Type B pancreatic cell (in vitro differentiated cells): ENCODE measurements at places on chromosomes 4 and X.

DNA sequence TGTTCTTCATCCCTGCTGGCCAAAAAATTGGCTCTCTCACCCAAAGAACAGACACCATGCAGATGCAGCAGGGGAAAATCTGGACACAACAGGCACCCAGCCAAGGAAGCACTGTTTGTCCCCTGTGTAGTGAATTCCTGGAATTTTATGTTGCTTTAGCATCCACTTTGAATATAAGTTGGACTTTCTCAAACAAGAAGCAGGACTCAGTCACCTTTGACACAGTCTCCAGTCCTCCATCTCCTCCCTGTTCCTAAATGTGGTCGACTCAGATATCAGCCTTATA lies 11.8 kb downstream of the ZNF182 start:
- DNase-seq, result no peak
- H3K4me3 ChIP-seq, result no peak overlapping the region
- no peaks in the 10 kb centered on the region for H3K4me1 ChIP-seq
- no peak overlapping the region for H3K27ac ChIP-seq
- no peaks in the 10 kb centered on the region for H3K27me3 ChIP-seq
- H3K36me3 ChIP-seq, result peaks cover 34% of the 10 kb centered on the region

- H3K27me3 ChIP-seq, result peaks cover 4% of the 10 kb centered on the region
- DNase-seq, result no peak
- no peak overlapping the region for H3K27ac ChIP-seq
- H3K36me3 ChIP-seq, result no peaks in the 10 kb centered on the region
Observed at GRCh38 chr4:184261246-184261645, 43.6 kb upstream of the ENPP6 start.

GRCh38 chrX:12582649-12583048 lies 208.6 kb upstream of the PRPS2 start:
- no peak overlapping the region for H3K27ac ChIP-seq
- H3K4me3 ChIP-seq, result no peak overlapping the region
- no peak for DNase-seq
- no peaks in the 10 kb centered on the region for H3K27me3 ChIP-seq
- H3K4me1 ChIP-seq, result no peaks in the 10 kb centered on the region
- no peaks in the 10 kb centered on the region for H3K36me3 ChIP-seq

DNA sequence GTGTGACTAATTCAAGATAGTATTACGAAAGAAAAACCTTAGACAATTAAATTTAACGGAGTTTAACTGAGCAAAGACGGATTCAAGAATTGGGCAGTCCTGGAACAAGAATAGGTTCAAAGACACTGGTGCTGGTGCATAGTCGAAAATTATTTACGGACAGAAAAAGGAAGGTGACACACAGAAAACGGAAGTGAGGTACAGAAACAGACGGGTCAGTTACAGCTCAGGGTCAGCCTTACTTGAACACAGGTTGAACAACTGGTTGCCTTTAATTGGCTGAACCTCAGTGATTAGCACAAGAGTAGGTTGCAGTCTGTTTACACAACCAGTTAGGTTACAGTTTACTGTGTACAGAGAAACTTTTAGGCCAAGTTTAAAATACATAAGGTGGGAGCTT lies 31.5 kb downstream of the KLHL8 start:
- H3K27me3 ChIP-seq, result no peaks in the 10 kb centered on the region
- DNase-seq, result no peak
- H3K4me1 ChIP-seq, result peaks cover 5% of the 10 kb centered on the region
- H3K27ac ChIP-seq, result no peak overlapping the region

DNA sequence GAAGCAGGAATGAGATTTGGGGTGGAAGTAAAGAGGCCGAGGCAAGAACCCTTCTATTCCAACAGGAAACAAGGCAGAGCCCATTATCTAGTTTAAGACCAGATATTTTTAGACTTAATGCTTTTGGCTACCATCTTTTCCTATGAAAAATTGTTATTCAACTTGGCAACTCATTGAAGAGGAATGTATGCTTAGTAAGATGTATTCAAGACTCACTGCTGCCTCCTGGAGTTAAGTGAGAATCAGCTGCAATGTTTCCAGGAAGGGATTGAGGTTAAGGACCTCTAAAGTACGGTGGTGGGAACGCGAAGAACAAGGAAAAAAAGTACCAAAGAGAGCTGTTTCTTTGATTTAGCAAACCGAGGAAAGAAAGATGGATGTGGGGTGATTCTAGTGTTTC lies 89.1 kb downstream of the RAPGEF2 start:
- H3K27ac ChIP-seq, result no peak overlapping the region
- no peaks in the 10 kb centered on the region for H3K27me3 ChIP-seq
- no peak overlapping the region for H3K4me3 ChIP-seq

DNA sequence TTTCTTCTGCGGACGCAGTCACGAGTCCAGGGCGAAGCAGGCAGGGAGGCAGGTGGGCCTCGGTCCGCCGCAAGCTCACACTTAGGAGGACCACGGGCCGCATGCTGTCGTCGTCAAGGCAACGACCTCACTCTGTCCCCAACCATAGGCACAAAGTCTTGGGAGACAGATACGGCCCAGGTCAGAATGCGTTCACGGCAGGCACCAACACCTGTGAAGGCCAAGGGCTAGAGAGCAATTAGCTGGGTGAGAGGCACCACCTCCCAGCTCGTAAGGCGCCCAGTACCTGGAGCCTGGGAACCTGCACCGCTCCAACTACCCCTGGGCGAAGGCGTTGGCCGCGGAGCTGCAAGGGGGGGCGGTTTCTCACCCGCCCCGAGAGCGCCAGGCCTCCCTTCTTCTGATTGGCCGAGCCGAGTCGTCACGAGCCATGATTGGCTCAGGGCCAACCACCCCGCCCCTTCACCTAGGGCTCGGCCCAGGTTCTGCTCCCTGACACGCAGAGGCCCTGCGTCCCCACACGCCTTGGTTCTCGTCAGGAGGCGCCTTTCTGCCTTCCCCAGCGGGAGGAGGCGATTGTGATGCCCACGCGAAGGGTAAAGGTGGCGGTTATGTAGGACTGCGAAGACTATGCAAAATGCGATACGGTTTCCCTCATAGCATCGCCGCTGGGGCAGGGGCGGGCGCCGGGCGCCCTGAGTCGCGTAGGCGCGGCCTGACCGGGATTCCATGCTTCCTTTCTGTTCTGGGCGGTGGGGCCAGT lies at the start of gene CDKL2:
CDKL2 (minus strand) TSS at position 355 of the 763 bp plus-strand sequence. CDS start 4,540 bp downstream, outside the sequence.
- H3K4me3 ChIP-seq, result peak within 1 kb of the TSS; percentile 95
- peak; percentile 91 for DNase-seq
- no peaks in the 10 kb centered on the region for H3K27me3 ChIP-seq

DNA sequence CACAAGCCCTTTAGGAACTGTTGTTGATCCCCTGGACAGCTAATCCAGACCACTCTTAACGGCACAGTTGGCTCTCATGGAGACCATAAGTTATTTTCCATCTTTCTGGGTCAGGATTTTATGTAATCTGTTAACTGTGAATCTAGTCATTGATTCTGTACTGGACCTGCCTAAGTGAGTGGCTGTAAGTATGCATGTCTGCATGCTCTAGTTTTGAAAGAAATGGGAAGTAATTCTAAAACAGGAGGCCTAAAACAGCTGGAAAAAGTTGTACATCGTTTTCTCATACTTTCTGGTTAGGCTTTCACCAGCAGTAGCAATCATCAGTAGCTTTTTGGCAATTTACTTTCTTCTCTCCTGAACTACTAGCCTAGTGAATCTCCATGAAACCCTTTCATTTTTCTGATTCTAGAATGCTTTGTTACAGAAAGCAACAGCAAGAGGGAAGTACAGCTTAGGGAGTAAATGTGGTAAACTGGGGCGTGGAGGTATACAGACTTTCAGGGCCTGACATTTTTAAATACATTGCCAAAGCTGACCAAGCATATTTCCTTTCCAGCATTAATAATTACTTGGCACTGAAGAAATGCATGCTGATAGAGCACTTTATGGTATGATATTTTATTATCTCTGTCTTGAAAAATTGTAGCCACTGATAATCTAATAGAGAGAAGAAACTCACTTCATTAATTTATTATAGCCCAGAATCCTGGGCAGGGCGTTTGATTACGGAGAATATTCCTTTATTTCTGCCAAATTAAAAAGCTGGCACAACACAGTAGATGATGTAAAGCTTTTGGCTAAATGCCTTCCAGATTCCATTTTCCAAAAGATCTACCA lies 202.7 kb downstream of the BANK1 start:
- DNase-seq, result no peak
- H3K4me3 ChIP-seq, result no peak overlapping the region
- no peaks in the 10 kb centered on the region for H3K36me3 ChIP-seq
- no peaks in the 10 kb centered on the region for H3K27me3 ChIP-seq
- peaks cover 5% of the 10 kb centered on the region for H3K4me1 ChIP-seq

GRCh38 chrX:87517571-87518141 lies at the start of gene KLHL4:
KLHL4 (plus strand) TSS chrX:87517802; CDS start chrX:87517894, 92 bp downstream.
- H3K36me3 ChIP-seq, result no peaks in the 10 kb centered on the region
- H3K4me1 ChIP-seq, result peaks cover 17% of the 10 kb centered on the region
- peak within 1 kb of the TSS; percentile 76 for H3K27ac ChIP-seq

- no peak overlapping the region for H3K4me3 ChIP-seq
- DNase-seq, result no peak
- no peaks in the 10 kb centered on the region for H3K4me1 ChIP-seq
Observed at GRCh38 chrX:45472968-45473367, 272.3 kb upstream of the DIPK2B start.

DNA sequence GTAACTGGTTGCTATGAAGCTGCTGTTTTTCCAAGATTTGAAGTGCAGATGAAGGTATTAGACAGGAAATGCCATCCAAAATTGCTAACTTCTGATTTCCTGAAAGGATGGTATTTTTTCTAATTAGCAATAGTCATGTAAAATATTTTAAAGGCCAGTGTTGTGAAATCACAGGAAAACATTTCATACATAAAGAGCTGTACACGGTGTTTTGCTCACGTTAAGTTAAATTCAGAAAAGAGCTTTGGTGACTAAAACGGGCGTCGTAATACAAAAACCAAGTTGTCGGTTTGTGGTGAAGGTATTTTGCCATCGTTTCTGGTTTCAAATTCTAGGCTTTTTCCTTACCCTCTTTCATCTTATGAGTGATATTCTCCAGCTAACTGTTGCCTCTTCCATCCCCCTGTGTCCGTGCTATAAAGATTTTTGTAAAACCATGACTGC lies 39.8 kb downstream of the AFF1 start:
- H3K27me3 ChIP-seq, result no peaks in the 10 kb centered on the region
- peaks cover 38% of the 10 kb centered on the region for H3K4me1 ChIP-seq
- H3K4me3 ChIP-seq, result no peak overlapping the region
- H3K27ac ChIP-seq, result no peak overlapping the region

GRCh38 chrX:121165930-121166359 lies 118.5 kb downstream of the GLUD2 start:
- no peak overlapping the region for H3K27ac ChIP-seq
- no peaks in the 10 kb centered on the region for H3K4me1 ChIP-seq
- H3K36me3 ChIP-seq, result no peaks in the 10 kb centered on the region
- H3K27me3 ChIP-seq, result no peaks in the 10 kb centered on the region
- no peak for DNase-seq
- no peak overlapping the region for H3K4me3 ChIP-seq

DNA sequence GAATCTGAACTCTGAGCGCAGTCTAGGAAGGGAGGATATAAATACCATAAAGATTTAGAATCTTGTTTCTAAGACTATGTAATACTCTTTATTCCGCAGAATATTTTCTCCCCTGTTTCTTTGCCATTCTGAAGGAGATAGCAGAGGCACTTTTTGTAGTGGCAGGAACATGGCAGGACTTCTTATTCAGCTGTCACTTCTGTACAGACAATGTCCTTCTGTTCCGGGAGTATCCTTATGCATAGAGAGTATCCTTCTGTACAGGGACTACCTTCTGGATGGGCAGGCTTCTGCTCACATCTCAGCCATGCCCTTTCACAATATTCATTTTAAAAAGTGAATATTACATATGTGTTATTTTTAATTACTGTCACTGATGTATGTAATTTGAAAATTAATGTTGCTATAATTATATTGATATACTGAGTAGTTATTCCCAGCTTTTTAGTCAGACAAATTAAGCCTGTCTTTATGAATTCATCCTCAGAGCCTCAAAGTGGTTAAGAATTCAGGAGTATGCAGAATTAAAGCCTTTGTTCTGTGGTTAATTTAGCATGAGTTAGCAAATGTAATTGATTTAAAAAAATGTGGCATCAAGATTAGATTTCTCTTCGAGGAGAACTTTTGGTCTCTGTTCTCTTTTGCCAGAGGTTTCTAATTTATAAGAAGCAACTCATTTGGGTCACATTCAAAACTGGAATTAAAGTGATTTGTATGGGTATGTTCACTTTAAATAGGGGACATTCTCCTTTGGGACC lies 174.4 kb downstream of the FHIP1A start:
- no peaks in the 10 kb centered on the region for H3K27me3 ChIP-seq
- H3K36me3 ChIP-seq, result peaks cover 5% of the 10 kb centered on the region
- DNase-seq, result no peak
- H3K4me3 ChIP-seq, result no peak overlapping the region
- H3K4me1 ChIP-seq, result peaks cover 12% of the 10 kb centered on the region

DNA sequence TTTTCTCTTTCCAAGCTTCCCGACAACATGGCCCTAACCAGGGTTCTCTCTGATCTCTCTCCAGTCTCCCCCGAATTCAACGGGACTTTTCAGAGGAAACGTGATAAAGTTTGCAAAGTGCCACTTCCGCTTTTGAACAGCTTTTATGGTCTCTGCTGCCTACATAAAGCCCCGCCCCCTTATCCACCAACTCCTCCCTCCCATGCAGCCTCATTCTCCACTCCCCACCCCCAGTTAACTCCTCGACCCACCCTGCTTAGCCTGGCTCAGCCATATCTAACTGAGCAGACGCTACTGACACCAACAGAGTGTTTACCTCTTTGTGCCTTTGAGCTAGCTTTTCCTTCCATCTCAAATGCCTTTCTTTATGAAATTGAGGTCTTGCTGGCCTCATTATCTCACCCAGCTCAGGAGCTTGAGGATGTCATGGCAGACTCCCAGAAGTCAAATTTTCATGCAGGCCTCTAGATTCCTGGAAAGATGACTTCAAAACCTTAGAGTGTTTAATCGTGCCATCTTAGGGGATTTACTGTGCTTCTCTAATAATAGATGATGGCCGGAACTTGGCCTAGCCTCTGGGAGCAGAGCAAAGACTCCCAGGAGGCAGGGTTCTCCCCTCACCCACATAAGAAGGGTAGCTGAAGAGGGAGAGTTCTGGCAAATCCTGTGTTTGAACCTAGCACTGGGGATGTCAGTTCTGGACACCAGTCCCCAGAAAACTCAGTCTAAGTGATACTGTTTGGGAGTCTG lies 606.0 kb downstream of the BCOR start:
- H3K4me1 ChIP-seq, result peaks cover 13% of the 10 kb centered on the region
- DNase-seq, result no peak
- H3K27ac ChIP-seq, result no peak overlapping the region

DNA sequence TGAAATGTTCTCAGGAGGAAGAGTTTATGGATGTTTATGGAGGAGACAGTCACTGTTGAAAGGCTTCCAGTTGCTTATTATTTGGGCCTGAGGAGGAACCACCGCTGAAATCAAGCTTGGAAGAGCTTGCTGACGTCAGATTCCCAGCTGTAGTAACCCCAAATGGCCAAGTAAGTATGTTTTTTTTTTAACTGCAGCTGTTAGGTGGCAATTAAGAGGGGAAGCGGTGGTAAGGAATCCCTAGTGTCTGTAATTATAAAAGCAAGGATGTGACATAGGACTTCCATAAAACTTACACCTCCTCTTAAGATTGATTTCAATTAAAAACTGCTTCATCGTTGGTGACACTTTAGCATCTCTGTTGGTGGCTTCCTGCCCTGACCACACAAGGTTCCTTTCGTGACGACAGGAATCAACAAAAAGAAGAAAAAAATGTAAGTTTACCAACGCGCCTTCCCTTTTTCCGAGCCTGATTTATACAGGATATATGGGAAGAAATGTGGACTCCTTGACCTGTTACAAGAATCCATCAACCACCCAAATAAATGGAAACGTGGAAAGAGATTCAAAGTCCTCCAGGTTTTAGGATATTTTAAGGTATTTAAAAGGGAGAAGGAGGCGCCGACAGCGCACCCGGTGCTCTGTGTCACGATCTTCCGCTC lies 884 bp downstream of the RELL1 start:
- H3K36me3 ChIP-seq, result peaks cover 21% of the 10 kb centered on the region
- H3K27me3 ChIP-seq, result no peaks in the 10 kb centered on the region
- peaks cover 36% of the 10 kb centered on the region for H3K4me1 ChIP-seq
- DNase-seq, result no peak
- peak overlapping the region; percentile 76 for H3K27ac ChIP-seq
